ENCODE measurements at places on chromosomes 1 and 21. TPM values are rescaled to one million over a fixed set of nuclear protein-coding genes. Genes with fewer than 3 reads are reported as not detected.

- no peak for DNase-seq
Observed at GRCh38 chr1:243287652-243288051, 31.8 kb downstream of the SDCCAG8 start.

DNA sequence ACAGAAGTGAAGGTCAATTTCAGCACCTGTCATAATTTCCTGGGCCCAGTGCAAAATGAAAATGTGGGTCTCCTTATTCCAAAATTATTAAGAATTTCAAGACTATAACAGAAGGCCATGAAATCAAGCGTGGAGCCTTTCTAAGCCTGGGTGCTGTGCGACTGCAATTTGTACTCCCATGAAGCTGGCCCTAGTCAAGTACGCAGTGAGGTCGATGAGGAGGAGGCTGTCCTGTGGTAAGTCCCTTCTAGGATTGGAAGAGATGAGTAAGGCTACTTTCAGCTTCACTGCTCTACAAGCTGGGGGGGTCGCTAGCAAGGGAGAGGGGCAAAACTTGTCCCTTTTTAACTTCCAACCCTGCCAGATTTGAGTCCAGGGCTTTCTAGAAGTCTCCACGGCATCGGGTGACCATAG, 410 bp upstream of the NUDC start:
- DNase-seq: no peak

- DNase-seq: no peak
Observed at GRCh38 chr1:27427816-27428315, 35.4 kb downstream of the GPR3 start.

DNA sequence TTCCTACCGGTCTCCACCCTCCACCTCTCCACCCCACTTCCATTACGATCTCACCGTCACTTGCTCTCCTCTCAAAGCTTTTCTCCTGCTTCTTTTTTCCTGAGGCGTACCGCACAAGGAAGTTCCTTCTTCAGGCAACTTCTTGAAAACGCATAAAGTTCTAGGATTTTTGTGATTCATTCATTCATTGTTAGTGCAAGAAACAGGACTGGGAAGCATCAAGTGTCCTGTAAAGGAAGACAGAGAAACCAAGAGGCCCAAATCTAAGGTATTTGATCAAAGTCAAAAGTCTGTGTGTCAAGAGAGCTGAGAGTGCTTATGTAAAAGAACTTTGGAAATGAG, 1.3 kb upstream of the RCC2 start:
- no peak for DNase-seq

DNA sequence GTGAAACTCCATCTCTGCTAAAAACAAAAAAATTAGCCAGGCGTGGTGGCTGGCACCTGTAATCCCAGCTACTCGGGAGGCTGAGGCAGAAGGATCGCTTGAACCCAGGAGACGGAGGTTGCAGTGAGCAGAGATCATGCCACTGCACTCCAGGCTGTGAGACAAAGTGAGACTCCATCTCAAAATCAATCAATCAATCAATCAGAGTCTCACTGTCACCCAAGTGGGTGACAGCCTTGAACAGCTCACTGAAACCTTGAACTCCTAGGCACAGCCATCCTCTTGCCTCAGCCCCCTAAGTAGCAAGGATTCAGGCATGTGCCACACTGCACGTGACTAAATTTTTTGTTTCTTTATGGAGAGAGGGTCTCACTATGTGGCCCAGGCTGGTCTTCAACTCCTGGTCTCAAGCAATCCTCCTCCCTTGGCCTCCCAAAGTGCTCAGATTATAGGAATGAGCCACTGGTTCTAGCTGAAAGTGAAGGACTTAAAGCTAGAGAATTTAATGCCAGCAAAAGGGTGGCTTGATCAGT, 44.4 kb downstream of the GNB1 start:
- no peak for DNase-seq

GRCh38 chr1:117561551-117561950, 44.3 kb upstream of the TENT5C start:
- DNase-seq: no peak

- no peak for DNase-seq
Observed at GRCh38 chr1:234369033-234369430, 4.2 kb upstream of the COA6 start.

The COL11A1 gene
- total RNA-seq: not detected
